ENCODE measurements at places on chromosomes 12 and 14.

DNA sequence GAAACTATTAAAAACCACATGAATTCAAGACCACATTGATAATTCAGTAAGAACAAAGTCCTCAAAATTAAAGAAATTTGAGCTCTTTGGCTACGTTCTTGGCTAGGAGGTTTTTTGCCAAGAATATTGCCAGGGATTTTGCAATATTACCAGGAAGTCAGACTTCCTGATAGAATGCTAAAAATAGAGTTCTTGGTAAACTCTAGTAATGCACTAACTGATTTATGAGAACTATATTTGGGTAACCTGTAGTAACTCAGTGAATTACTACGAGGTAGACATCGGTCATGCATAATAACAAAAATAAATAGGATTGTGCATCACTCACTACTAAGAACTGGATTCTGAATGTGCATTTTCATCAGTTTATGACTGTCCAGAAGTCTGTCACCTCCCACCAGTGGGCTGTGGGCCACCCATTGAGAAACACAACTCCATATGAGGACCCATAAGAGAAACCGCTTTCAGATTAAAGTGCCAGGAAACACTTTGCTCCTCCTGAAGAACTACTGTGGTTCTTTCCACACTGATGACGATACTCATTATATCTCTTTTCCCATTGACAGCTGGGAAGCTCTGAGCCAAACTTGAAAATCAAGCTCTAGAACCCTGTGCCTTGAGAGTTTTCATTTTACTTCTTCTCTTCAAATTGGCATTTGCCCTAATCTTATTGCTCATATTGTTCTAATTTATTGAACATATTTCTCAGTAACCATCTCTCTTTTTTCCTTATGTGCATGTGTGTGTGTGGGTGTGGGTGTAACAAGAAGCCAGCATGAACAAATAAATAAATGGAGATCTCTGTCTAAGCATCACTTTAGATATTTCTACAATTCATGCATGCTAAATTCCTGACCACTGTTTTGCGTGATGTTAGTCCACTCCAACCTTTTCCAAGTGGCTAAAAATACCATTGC, 116.6 kb downstream of the BCL11B start:
- DNase-seq = peak; percentile 59

GRCh38 chr12:13208533-13209435, 12.3 kb downstream of the EMP1 start:
- no peak for DNase-seq

DNA sequence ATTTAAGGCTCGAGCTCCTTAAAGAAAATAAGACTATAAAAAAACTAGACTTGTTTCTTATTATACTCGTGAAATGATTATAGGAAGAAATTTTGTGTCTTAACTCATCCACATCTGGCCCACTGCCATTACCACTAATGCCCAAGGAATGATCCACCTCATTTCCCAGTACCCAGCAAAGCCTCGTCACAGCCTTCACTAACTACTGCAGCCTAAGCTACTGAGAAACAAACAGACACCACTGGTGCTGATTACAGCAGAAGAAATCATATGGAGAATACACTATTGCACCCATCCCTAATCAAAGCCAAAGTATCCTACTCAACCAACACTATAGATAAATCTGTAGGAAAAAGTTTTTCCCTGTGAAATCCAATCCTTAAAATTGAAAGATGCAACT, 205.3 kb upstream of the NAV3 start:
- DNase-seq = no peak

DNA sequence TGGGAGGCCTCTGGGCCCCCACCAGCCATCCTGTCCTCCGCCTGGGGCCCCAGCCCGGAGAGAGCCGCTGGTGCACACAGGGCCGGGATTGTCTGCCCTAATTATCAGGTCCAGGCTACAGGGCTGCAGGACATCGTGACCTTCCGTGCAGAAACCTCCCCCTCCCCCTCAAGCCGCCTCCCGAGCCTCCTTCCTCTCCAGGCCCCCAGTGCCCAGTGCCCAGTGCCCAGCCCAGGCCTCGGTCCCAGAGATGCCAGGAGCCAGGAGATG, 729 bp upstream of the GAPDH start:
- no peak for DNase-seq

DNA sequence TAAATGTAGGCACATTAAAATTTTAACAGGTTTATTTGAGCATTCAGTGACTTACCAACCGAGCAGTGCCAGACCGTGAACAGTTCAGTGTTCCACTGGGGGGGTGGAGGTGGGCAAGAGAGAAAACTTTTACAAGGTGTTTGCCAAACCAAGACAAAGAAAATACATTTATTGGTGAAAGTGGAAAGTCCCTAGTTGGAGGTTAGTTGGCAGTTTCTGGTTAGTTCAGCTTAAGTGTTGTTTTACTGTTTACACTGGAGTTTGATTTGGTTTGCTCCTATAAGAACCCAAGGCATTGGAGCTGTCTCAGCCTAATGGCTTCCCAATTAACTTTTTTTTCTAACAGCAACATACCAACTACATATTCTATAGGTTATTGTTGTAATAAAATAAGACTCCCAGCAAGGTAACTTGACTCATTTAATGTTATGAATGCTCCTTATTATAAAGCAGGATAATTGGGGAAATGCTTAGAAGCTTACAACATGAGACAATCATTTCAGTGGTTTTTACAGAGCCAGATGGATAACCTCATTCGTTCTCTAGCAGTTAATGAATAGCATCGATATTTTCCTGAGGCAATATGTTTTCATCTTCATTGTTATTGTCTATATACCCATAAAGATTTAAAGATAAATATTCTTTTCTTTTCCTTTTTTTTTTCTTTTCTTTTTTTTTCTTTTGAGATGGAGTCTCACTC, 115.8 kb downstream of the ETNK1 start:
- no peak for DNase-seq

DNA sequence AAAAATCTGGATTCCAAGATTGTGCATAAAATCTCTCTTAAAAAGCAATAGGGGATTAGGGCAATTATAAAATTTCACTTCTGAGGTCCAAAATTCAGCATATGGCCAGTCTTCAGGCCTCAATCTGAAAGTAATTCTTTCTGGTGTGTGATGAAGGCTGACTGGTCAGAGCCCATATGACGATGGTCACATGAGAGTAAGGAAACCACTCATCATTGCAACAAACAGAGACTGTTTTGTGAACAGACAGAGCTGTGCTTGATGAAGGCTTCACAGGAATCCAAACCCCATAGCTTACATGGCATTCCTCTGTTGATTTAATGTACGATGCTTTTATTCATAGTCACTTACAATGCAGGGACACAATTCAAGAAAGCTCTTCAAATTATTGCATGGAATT, 238.1 kb downstream of the APAF1 start:
- no peak for DNase-seq

GRCh38 chr12:65889144-65889880, 65.0 kb downstream of the HMGA2 start:
- no peak for DNase-seq

DNA sequence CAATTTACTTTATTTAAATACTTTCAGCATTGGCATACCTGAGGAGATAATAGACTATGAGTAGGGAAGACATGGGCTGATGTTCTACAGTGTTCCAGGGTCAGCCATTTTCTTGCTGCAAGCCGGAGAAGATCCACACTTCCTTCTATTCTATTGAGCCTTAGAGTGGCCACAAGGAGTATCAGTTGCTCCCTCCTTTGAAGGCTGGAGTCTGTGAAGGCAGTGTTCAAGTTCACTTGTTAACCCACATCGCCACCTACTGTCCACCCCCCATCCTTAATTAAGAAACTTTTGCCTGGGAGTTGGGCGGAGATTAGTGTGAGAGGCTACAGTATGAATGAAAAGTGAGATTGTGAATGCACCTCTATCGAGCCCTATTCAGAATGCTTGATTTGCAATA, 666.6 kb downstream of the NRXN3 start:
- no peak for DNase-seq

DNA sequence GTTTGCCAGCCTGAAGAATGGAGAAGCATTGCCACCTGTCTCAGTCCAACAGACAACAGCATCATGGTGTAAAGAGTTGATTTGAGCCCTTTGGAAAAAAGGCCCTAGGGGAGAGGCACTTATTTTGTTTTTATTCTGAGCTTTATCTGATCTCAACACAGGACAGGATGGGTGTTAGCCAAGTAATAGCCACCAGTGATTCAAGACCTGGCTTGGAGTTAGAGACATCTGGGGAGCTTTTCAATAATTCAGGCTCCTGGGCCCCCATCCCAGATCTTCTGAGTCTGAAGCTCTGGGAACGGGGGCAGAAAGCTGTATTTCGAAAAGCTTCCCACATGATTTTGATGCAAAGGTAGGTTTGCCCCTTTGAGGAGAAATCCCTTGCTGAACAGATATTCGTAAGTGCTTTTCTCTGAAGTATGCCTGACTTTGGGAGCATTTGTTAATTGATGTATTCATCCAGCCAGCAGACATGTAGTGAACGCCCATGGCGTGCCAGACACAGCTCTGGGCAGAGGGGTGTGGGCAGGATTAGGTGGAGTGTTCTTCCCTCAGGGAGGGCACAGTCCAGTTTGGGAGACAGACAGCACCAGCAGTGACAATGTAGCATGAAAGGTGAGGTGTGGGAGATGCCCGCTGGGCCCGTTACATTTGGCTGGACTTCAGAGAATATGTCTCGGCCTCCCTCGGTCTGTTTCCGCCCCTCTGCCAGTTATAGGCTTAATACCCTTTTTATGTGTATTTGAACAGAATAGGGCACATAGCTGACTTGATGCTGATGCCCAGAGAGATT, 72.5 kb downstream of the TSPAN9 start:
- DNase-seq = no peak

DNA sequence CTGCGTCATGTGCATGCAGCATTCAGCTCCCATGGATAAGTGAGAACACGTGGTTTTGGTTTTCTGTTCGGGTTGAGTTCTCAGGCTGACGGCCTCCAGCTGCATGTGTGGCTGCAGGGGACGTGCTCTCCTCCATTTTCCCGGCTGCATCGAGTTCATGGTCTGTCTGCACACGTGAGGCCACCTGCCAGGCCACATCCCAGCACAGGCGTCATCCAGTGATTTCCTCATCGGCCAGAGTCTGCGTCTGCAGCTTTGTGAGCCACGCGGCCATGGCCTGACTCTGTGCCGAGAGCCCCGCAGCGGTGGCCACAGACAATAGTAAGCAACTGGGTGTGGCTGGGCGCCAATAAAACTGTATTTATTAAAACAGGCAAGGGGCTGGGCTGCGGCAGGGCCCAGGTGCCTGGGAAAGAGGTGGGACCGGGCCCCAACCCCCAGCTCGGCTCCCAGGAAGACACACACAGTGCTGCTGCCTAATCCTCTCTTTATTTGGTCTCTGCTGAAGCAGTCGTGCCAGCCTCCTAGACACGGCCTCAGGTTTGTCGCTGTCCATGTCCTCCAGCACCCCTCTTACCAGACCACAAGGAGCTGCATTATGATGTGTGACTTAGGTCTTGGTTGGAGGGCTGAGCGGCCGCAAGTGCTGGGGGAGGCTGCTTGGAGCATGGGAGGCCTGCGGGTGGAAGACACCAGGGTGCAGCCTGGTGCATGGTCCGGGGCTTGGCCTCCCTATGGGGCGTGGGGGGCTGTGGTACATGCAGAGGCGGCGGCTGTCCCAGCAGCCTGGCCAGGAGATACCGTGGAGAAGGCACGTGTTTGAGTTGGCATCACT, 52.0 kb downstream of the NOC4L start:
- DNase-seq = no peak

- no peak for DNase-seq
These were observed 43.1 kb downstream of the CHST11 start for GRCh38 chr12:104499668-104500332.

DNA sequence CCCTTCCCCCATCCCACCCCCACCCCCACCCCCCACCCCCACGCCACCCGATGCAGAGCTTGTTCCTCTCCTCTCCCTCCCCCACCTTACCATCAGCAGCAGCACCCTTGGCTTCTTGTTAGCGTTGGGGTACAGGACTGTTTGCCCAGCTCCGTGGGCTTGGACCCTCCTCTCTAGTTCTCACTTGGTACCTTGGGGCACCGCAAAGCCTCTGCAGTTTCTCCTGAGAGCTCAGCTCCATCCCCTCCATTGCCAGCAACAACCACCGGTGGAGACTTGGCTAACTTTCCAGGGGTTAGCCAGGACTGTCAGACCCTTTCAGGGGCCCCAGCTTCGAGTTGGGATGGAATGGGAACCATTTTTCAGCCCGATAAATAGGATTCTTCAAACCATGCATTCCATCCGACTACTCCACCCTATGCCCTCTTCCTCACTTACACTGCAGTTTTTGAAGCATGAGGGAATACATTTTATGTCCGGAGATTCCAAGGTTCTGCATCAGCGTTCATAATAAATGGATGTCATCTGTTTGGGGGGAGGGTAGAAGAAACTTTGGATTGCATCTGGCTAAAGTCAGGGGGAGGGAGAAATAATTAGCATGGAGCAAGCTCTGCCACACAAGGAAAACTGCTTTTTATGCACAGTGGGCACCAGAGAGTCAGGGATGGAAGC, 1.1 kb downstream of the SCN8A start:
- no peak for DNase-seq

- DNase-seq = no peak
These were observed 428.2 kb downstream of the ATP23 start for GRCh38 chr12:58369576-58369975.

DNA sequence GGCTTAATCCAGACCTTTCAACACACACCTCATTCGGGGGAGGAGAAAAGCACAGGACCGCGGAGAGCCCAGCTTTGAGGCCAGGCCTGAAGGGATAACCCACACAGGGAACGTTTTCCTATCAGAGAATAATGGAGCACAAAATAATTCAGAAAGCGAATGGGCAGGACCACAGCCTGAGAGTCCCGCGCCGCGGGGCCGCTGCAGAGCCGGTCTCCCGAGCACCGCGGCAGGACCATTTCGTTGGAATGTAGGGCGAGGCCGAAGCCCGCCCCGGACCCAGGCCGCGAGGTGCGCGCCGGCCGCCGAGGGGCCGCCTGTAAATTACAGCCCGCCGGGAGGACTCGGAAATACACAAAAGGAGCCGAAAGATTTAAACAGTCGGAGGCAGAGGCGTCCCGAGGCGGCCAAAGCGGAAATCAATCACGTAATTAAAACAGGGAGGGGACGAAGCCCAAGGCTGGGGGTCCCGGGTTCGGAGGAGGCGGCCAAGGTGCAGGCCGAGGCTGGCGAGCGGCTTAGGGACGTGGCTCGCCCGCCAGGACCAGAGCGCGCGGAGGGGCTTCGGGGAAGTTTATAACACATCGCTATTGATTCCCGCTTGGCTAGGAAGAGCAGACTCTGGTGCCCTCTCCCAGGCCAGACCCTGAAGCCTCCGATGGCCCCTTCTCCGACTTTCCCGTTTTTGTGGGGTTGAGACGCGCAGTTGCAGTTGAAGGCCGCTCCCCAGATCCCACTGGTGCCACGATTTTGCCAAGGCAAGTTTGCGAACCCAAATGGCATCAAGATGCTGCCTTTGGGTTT, 6.3 kb upstream of the HOXC4 start:
- DNase-seq = no peak
